Mesangial cell (primary cell): ENCODE measurements at places on chromosomes 6 and 20. TPM values are rescaled to one million over a fixed set of nuclear protein-coding genes. Genes with fewer than 3 reads are reported as not detected.

ULBP2 gene
- total RNA-seq, result 2.8 and 6.4 TPM in 2 replicates

HSPA1B gene
- 78.6 and 83.3 TPM in 2 replicates for total RNA-seq

CFAP206 gene
- 2.2 TPM in 1 of 2 replicates, not detected in the other for total RNA-seq

BMP6 gene
- total RNA-seq, result 0.13 and 0.49 TPM in 2 replicates

PSMB9 gene
- 7.0 and 16.7 TPM in 2 replicates for total RNA-seq

PRKN gene
- total RNA-seq, result 0.49 and 4.4 TPM in 2 replicates

DAAM2 gene
- 1.8 and 5.2 TPM in 2 replicates for total RNA-seq

SSTR4 gene
- total RNA-seq, result not detected in 2 replicates

CALHM5 gene
- total RNA-seq, result 0.49 and 0.89 TPM in 2 replicates

SLC24A3 gene
- 0.16 and 0.76 TPM in 2 replicates for total RNA-seq

DOK5 gene
- 1.3 and 6.2 TPM in 2 replicates for total RNA-seq

RALGAPB gene
- total RNA-seq, result 17.7 and 17.8 TPM in 2 replicates

ZNF391 gene
- 0.81 and 1.9 TPM in 2 replicates for total RNA-seq

IL22RA2 gene
- not detected in 2 replicates for total RNA-seq

TTK gene
- 1.4 and 34.1 TPM in 2 replicates for total RNA-seq

FAM162B gene
- not detected in 2 replicates for total RNA-seq

VIP gene
- total RNA-seq, result not detected in 2 replicates

ARMH2 gene
- total RNA-seq, result not detected in 2 replicates

SMPD2 gene
- total RNA-seq, result 10.3 and 13.5 TPM in 2 replicates

TMEM170B gene
- 0.65 and 1.4 TPM in 2 replicates for total RNA-seq

RCAN2 gene
- 0.65 and 0.89 TPM in 2 replicates for total RNA-seq

FOXC1 gene
- 17.6 and 34.1 TPM in 2 replicates for total RNA-seq

CFB gene
- total RNA-seq, result 0.33 and 3.7 TPM in 2 replicates

HDGFL1 gene
- total RNA-seq, result not detected in 2 replicates

SCRT2 gene
- total RNA-seq, result not detected in 2 replicates

APMAP gene
- 104 and 111 TPM in 2 replicates for total RNA-seq

ARFGEF2 gene
- total RNA-seq, result 14.3 and 15.6 TPM in 2 replicates
